Stimulated activated CD4-positive, alpha-beta T cell treated with anti-CD3 and anti-CD28 coated beads, Interleukin-2, amount 100 ng/mL, for 48 hours (primary cell): ENCODE measurements at places on chromosomes 4 and X.

GRCh38 chrX:55451626-55451989 is 319 bp upstream of the MAGEH1 start:
- DNase-seq: no peak

DNA sequence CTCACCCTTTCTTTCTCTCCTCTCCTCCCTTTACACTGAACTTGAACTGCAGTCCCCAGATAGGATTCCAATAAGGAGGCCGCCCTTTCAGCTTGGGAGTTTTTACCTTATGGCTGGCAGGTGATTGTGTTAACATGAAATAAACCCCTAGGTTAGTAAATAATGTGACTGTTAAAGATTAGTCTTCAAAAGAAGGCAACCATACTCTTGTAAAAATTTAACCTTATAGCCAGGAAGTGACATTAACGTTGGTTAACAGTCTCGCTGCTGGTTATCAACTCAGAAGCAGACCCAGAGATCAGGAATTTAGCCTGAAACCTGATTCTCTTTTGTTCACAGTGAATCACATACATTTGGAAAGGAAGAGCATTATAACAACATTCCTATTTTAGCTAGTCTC is 15.2 kb downstream of the FHDC1 start:
- no peak for DNase-seq

DNA sequence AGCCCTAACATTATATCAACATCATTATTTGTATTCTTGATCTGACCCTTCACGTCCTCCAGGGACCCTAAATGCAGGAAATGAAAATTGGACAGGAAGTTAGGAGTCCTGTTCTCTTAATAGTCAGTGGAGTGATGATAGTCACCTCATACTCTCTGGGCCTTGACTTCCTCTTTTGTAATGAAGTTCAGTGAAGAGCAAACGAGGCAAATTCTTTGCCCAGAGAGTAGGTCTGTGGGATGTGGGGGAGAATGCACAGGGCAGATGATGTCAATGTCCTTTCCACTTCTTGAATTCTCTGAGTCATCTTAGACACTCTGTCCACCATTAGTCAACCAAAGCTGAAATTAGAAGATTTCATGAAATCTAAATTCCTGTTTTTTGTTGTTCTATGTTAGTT is 17.1 kb upstream of the GPRIN3 start:
- no peak for DNase-seq

GRCh38 chrX:110055616-110056015 is 52.7 kb downstream of the TMEM164 start:
- no peak for DNase-seq

DNA sequence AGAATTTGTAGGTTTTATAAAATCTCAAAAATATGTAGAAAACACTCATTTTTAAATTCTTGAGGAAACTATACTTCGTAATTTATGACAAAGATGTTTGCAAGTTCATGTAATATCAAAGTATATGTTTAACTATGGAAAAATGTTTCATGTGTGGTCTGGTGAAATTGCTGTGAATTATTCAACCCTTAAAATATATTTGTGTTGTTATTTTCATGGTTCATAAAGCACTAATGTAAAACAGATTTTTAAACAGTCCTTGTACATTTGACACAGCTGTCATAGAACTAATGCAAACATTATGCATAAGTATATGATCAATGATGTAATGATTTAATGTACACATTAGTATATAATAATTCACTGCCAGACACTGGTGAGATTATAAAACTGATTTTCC is 83.1 kb upstream of the ARSJ start:
- no peak for DNase-seq

DNA sequence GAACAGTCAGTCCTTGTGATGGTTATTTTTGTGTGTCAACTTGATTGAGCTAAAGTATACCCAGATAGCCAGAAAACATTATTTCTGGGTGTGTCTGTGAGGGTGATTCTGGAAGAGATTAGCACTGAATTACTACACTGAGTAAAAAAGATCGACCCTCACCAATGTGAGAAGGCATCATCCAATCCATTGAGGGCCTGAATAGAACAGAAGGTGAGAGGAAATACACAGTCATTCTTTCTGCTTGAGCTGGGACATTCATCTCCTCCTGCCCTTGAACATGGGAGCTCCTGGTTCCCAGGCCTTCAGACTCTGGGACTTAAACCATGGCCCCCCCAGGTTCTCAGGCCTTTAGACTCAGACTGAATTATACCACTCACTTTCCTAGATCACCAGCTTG is 22.3 kb downstream of the INPP4B start:
- no peak for DNase-seq

- DNase-seq: no peak
These were observed 239.1 kb downstream of the RASL11B start for GRCh38 chr4:53101191-53101581.

DNA sequence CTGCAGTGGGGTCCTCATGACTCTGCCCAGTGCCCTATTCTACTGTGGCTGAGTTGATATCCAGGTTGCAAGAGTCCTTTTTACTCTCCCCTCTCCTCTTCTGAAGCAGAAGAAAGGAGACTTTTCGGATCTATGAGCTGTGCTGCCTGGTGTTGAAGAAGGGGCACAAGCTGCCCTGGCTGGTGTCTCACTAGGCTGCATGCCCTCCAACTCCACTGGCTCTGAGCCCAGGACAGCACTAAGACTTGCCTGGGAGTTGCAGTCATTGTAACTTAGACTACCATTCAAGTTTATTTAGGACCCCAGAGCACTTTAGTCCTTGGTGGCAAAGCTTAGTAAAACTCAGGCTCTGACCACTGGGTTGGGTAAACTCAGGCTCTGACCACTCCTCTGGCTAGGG is 89.4 kb downstream of the GABRB1 start:
- DNase-seq: no peak

GRCh38 chrX:11647138-11647537 is 18.6 kb downstream of the ARHGAP6 start:
- no peak for DNase-seq

- DNase-seq: no peak
These were observed 25.5 kb downstream of the BBS12 start for GRCh38 chr4:122758033-122758432.

GRCh38 chrX:112857478-112857878 is 16.8 kb upstream of the AMOT start:
- no peak for DNase-seq

GRCh38 chr4:16862697-16863096 is 35.7 kb downstream of the LDB2 start:
- DNase-seq: no peak

DNA sequence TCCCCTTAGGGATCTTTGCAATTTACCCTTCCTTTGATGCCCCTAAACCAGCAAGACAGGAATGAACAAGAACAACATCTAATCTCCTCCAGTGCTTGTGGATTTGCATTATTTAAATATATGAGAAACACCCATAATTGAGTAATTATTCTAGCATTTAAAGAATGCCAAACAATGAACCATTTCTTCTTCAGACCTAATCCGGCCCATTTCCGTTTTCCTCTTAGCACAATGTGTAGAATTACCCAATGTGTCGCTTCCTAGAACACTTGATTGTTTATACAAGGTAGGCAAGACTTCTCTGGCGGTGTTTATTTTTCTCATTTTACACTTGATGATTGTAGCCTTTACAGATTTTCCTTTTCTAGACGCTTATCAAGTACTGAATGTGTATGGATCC is 43.5 kb downstream of the CLDN34 start:
- no peak for DNase-seq

DNA sequence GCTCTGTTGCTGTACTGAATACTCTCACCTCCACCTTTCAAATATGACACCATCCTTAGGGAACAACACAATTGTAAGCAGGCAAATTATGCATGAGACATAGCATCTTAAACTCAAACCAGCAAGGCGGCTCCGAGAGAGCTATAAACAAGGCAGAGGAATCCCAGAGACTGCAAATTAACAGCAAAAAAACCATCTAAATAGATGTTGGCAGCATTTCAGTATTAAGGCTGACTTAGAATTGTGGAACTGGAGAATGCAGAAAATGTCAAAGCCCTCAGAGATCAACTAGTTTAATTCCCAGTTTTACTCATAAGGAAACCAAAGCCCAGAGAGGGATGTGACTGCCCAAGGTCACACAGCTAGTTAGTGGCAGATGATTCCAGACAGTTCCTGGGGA is 37.2 kb upstream of the SPANXC start:
- DNase-seq: no peak

DNA sequence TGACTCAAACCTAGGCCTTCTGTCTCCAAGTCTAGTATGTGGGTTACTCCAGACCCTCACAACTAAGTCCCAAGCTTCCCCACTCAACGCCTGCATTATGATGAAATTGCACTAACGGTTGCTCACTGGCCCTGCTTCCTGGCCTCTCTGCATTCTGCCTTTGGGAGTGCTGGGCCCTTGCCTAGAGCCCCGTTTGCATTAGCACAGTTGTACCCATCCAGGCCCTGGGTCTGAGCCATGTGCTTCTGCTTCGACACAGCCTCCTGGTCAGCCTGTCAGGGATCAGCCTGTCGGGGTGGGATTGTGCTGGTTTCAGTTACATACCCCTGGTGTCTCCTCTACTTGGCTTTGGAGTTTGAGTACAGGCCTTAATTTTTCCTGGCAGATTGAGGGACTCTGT is 58.4 kb downstream of the DCUN1D4 start:
- no peak for DNase-seq

GRCh38 chrX:40734971-40735324 is 394 bp downstream of the MED14 start:
- DNase-seq: peak; percentile 18

DNA sequence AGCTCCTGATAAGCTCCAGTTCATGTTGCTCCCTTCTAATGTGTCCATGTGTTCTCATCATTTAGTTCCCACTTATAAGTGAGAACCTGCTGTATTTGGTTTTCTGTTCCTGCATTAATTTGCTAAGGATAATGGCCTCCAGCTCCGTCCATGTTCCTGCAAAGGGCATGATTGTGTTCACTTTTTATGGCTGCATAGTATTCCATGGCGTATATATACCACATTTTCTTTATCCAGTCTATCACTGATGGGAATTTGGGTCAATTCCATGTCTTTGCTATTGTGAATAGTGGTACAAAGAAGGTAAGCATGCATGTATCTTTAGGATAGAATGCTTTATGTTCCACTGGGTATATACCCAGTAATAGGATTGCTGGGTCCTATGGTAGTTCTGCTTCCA is 197.2 kb upstream of the ITM2A start:
- DNase-seq: no peak

DNA sequence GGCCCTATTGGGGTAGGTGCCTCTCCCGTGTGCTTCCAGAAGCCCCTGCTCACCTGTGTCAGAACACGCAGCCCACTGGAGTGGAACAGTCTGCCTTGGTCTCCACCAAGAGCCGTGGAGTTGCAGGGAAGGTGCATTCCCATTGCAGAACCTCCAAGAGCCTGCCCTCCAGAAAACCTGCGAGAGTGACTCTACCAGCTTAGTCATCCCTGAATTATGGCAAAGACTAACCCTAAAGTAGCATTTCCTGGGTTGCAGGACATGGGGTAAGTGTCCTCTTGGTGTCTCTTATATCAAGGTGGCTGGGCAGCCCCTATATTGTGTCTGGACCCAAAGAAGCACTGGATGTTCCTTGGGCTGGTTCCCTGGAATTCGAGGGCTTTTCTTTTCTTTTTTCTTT is 224.6 kb downstream of the BCOR start:
- DNase-seq: no peak

DNA sequence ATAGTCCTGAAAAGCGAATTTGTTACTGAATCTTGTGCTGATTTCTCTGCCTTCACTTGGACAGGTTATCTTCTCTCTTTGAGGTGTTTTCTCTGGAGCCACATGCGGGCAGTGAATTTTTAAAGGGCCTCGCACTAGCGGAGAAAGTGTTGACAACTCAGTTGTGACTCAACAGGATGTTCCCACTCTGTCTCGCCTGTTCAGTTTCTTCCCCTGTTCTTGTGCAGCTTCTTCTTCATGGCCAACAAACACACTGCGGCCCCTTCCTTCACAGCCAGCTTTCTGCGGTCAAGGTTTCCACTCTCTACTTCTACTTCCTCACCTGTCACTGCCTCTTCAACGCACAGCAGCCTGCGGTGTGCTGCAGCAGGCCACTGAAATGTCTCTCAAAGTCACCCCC is 1.1 kb upstream of the SHROOM4 start:
- no peak for DNase-seq

DNA sequence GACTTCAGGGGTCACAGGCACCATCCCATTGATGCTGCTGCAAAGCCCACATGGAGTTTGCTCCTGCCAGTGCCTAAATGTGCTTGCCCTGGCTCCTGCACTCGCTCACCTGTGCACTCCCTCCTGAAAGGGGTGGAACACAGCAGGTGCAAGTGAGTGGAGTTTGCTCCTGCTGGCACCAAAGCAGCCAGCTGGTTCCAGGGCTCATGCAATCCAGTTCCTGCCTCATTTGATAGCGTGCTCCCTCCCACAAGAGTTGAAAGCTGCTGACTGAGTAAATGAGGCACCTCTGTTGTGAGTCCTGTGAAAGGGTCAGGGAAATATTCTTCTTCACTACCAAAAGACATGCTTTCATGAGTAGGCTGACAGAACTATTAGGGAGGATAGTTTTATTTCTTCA is 30.5 kb downstream of the CXCL8 start:
- DNase-seq: no peak

DNA sequence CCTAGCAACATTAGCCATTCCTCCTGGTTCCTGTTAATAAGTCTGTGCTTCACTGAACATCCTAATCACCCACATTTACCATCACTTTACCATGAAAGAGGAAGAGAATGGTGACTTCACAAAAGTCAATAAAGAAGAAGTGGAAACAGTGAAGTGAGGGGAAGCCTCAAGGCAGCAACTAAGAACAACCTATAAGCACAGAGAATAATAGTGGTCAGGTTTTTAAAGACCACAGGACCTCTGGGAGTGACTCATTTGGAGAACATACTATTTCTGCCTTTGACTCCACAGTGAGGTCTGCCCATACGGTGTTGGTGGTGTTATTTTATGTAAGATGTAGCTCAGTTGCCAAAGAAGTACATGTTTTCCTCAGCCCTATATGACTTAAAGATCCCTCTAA is 86.0 kb upstream of the TET2 start:
- DNase-seq: peak; percentile 13

GRCh38 chr4:159145992-159146330 is 43.1 kb downstream of the RAPGEF2 start:
- DNase-seq: no peak

- no peak for DNase-seq
These were observed 11.0 kb downstream of the STIM2 start for GRCh38 chr4:26871611-26872010.

DNA sequence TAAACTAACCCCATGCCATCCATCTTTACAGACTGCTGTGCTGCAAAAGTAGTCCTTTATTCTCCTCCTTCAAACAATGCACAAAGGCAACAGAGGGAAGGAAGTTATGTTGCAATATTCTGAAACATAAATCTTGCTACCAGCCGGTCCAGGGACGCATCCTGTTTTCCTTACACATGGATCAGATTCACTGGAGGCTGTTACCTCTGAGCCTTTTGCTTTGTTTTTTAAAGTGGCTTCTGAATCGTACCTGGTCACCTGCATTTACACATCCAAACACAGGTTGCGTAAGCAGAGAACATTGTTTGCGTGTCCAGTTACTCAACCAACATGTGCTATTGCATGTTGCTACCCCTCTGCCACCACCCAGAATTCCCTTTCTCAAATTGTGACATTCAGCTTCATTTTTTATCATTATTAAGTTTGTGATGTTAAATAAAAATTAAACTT is 8.8 kb downstream of the PPARGC1A start:
- no peak for DNase-seq

DNA sequence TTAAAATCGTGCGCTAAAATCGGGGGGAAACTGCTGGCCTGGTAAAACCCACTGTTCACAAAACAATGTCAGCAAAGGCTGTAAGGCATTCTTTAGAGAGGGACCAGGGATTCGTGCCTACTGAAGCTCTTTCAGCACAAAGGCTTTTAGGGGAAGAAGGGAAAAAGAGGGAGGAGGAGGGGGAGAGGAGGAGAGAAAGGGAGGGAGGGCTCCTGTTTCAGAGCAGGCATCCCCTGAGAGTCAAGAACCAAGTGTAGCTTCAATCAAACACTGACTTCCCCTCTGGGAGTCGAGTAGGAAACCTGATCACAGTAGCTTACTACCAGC is 9.5 kb downstream of the BCOR start:
- DNase-seq: no peak
